ENCODE measurements at places on chromosomes 6 and 20. TPM values are rescaled to one million over a fixed set of nuclear protein-coding genes. Genes with fewer than 3 reads are reported as not detected.

- DNase-seq, result no peak
Observed at GRCh38 chr20:53786071-53786444, 192.4 kb upstream of the ZNF217 start.

DNA sequence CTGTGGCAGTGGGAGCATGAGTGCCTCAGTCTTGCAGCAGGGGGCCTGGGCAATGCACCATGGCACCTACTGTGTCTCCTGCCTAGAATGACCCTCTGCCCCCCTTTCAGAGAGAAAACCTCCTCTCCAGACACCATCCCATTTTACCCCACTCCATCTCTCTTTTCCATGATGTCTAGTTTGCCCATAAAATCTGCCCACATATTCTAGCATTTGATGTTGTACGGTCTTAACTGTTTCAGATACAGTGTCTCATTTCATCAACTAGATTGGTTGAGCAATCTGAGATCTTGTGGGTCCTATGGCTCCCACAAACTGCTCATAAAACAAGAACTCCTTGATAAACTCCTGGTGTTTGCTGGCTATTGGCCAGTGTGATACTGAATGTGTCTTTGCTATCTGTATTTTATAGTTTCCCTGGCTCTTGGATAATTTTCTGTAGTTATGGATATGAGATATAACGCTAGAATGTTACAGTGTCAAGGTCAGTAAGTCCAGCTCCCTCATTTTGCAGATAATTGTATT lies 8.1 kb downstream of the PNPLA1 start:
- no peak for DNase-seq

DNA sequence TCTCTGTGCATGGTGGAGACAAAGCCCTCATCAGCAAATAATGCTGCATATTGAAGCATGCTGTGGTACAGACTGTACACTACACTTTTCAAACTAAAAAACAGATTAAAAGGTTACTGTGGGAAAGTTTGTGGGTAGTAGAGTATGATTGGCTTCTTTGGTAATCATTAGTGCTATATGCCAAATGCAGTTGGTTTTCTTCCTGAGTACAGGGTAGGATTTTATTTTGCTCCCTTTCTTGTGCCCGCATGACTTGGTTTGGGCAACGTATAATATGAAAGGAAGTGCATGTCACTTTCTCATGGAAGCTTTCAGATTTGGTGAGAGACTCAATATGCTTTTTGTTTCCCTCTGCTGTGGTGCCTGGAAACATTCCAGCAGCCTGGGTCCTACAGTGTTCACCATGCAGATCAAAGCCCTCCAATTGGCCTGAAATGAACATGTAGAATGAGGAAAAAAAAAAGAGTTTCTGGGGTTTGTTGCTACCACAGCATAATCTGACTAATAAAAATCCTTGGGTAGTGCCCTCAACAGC lies 270.7 kb upstream of the ADGRB3 start:
- no peak for DNase-seq

GRCh38 chr6:160277546-160277945 lies 18.9 kb upstream of the SLC22A2 start:
- no peak for DNase-seq

GRCh38 chr20:16749573-16749972 lies 1.4 kb downstream of the OTOR start:
- DNase-seq, result no peak

- DNase-seq, result peak; percentile 59
Observed at GRCh38 chr20:51021067-51022025, 1.6 kb downstream of the KCNG1 start.

GRCh38 chr6:130245267-130245666 lies 22.5 kb upstream of the SAMD3 start:
- DNase-seq, result no peak

GRCh38 chr6:33165581-33166258 lies 26.5 kb downstream of the COL11A2 start:
- DNase-seq, result no peak

DNA sequence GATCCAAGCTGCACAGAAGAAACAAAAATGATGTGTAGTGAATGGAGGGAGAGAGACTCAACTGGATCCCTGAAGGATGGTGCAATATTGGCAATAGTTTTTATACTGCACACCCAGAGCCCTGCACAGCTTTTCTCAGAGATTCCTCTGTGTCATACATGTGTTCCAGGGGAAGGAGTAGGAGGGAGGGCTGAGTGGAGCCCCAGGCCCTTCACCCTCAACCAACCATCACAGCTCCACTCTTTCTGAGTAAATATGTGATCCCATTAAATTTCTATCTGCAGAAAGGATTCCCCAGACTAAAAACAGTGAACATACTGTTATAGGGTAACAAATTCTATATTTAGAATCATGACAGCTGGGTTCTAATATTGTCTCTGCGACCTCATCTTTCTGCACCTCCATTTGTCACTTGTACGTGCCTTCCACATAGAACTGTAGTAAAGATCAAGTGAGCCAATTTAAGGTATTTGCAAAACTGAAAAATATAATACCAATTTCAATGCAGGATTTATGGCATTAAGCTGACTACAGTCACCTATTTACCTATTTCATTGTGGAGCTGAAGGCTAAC lies 421.4 kb upstream of the NRSN1 start:
- no peak for DNase-seq

GRCh38 chr6:52612336-52613054 lies 35.6 kb upstream of the TRAM2 start:
- DNase-seq, result peak; percentile 42

DNA sequence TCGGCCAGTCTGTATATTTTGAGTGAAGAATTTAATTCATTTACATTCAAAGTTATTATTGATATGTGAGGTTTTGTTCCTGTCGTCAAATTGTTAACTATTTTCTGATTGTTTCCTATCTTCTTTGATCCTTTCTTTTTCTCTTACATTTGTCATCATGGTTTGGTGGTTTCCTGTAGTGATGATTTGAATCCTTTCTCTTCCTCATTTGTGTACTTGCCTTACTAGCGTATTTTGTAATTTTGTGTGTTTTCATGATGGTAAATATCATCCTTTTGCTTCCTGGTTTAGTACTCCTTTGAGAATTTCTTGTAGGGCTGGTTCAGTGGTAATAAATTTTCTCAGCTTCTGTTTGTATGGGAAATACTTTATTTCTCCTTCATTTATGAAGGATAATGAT lies 151.7 kb upstream of the CEP162 start:
- DNase-seq, result no peak

- DNase-seq, result no peak
Observed at GRCh38 chr20:32296412-32296811, 19.0 kb downstream of the KIF3B start.

The GGT7 gene
- 8.2 TPM for polyA plus RNA-seq
